Stimulated activated CD8-positive, alpha-beta memory T cell treated with anti-CD3 and anti-CD28 coated beads, Interleukin-15, amount 100 ng/mL, for 24 hours (primary cell): ENCODE measurements at places on chromosomes 2 and 18.

GRCh38 chr2:50582164-50582563 is 449.8 kb downstream of the NRXN1 start:
- DNase-seq, result no peak

DNA sequence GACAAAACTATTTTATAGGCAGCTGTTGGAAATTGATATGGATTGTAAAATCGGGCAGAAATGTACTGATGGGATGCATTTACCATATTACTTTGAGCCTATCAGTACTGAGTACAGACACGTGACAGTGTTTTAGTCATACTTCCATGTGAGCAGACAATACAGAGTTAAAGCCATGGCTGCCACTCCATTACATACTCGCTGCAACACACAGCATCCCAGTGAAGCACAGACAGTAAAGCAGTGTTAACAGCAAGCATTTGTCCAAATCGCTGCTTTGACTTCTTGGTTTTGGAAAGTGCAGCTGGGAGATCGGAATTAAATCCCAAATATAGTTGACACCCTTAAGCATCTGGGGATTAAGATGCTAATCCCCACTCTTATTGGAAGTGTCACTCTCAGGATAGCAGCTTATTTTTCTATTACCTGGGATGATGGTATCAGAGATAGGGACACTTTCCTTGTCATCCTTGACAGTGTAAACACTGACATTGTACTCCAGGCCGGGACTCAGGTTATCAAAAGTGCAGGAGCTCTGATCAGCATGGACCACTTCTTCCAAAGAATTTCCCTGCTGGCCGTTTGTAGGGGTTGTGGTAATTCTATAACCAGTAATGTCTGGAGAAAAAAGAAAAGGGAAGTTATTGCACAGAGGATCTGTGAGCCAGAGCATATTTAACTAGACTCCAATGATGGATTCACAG is 41.6 kb downstream of the FN1 start:
- DNase-seq, result no peak

GRCh38 chr18:28123401-28124030 is 53.4 kb downstream of the CDH2 start:
- DNase-seq, result no peak

- no peak for DNase-seq
These were observed 339.3 kb downstream of the LRP1B start for GRCh38 chr2:141791521-141791920.

DNA sequence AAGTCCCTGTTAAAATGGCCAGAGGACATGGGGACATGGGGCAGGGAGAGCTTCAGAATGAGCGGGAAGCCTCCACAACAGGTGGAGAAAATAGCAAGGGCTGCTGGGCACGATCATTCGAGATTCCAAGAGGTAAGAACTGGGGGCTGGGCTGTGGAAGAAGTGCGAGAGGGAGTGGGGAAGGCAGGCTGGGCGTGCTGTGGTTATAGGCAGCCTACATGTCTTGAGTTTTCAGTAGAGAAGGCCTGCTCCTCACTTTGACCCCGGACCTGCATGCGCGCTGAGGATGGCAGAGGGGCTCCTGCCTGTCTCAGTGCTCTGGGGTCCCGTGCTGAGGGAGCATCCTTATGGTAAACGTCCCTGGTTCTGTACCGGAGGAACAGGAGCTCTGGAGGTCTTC is 115.5 kb downstream of the AGAP1 start:
- no peak for DNase-seq

- no peak for DNase-seq
These were observed 9.5 kb upstream of the RNF103 start for GRCh38 chr2:86633155-86633651.

DNA sequence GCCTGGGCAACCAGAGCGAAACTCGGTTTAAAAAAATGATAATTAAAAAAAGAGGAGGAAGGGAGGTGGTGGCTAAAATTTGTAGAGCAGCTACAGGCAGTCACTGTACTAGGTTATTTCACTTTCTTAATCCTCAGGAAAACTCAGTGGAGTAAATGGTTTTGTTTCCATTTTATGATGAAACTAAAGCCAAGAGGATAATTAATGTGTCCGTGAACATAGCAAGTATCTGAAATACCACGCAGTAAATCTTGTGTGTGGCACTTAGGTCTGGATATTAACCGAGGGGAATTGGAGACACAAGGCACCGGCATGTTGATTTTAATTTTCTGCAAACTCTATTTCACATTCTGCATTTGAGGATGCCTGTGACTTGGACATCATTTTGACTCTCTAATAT is 14.5 kb downstream of the SH3BP4 start:
- no peak for DNase-seq

- DNase-seq, result no peak
These were observed 39.6 kb downstream of the HS1BP3 start for GRCh38 chr2:20611077-20611843.

DNA sequence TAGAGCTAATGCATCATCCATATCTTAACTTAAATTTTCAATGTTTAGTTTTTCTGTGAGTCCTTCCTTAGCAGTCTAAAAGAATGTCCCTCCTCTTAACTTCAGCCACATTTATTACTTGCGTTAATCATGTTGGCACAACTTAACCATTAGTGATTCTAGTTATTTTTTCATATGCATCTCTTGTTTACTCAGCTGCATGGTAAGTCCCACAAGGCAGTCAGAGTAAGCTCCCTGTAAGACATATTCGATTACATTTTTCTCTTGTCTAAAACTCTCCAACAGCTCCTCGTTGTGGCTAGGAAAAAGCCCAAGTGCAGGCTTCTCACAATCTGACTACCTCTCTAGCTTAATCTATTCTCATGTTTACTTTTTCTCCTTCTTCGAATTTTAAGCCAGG is 2045.3 kb upstream of the PIK3C3 start:
- DNase-seq, result no peak

DNA sequence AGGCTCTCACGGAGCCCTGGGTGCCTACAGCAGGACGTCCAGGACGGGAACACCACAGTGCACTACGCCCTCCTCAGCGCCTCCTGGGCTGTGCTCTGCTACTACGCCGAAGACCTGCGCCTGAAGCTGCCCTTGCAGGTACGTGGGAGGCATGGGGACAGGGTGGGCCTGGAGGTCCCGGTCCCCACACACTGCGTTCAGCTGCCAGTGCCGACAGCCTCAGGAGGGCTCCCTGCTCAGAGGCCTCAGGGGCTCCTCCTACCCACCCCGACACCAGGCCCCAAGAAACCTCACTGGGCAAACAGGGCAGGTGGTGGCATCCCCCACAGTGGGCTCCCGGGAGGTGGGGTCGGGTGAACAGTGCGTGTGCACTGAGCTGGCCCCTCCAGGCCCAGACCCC is 10.8 kb downstream of the ANO7 start:
- DNase-seq, result no peak
